ENCODE measurements at places on chromosomes 11 and 22.

GRCh38 chr11:116607027-116607426 is 165.8 kb downstream of the BUD13 start:
- DNase-seq: no peak

- DNase-seq: no peak
Observed at GRCh38 chr11:133163463-133164419, 368.6 kb downstream of the OPCML start.

- no peak for DNase-seq
Observed at GRCh38 chr22:40517631-40518030, 118.9 kb downstream of the MRTFA start.

DNA sequence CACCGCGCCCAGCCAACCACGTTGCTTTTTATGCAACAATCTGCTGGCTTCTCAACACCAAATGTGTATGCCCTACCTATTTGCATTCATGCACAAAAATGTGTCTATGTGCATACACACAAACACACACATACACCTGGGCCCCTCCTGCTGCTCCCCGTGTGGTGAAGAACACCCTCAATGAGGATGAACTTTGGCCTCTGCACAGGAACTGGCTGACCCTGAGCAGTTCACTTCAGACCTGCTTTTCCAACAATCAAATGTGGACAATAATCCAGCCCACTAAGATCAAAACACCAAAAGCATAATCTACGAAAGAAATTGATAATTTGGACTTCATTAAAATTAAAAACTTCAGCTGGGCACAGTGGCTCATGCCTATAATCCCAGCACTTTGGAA is 25.3 kb upstream of the SLC35C1 start:
- no peak for DNase-seq

DNA sequence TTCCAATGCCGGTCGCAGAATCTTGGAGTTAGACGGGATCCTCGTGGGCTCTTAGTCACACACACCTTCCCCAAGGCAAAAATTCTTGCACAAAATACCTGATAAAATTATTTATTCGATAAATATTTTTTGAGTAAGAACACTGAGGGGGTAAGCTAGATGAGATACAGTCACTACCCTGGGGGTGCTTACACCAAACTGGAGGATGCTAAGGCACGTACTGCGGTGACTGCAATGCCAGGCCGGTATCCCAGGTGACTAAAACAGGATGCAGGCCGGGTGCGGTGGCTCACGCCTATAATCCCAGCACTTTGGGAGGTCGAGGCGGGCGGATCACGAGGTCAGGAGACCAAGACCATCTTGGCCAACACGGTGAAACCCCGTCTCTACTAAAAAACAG is 1.7 kb upstream of the MRTFA start:
- no peak for DNase-seq

All from activated CD4-positive, CD25-positive, alpha-beta regulatory T cell treated with anti-CD3 and anti-CD28 coated beads, Interleukin-2, amount 50 U/mL, for 72 hours (primary cell).